ENCODE measurements at places on chromosomes 5 and 9.
A peak's percentile ranks its signal among the peaks of the same experiment; 100 is the strongest.

- no peak for DNase-seq
Measured at GRCh38 chr9:137477778-137478612, 18.9 kb upstream of the NSMF start.

DNA sequence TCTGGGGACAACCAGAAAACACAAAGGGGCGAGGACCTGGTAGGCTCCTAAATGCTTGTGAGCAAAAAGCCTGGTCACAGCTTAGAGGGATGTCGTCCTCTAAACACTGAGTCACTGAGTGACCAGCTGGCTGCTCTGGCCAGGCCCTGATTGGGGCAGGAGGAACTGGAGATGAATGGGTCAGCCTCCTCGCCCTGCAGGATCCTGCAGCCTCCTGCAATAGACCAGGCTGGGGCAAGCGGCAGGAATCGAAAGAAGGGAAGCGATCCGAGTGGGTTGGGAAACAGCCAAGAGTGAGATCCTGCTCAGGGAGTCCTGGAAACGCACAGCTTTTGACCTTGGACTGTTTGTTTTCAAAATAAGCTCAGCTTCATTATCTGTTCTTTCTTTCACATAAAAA, 34.1 kb upstream of the MSX2 start:
- no peak for DNase-seq

DNA sequence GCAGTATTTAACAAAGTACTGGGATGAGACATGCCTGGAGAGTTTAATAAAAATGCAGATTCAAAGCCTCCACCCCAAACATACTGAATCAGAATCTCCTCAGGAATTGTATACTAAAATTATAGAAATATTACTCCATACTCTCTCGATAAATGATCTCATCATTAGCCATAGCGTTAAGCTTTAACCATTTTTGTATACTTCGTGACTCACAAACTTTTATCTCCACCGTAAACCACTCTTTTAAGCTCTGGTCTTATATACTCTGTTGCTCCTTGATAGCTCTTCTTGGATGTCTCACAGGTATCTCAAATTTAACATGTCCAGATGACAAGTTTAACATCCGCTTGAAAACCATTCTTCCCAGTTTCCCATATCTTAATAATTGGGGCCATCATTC, 327.8 kb downstream of the ADGRV1 start:
- DNase-seq: no peak

DNA sequence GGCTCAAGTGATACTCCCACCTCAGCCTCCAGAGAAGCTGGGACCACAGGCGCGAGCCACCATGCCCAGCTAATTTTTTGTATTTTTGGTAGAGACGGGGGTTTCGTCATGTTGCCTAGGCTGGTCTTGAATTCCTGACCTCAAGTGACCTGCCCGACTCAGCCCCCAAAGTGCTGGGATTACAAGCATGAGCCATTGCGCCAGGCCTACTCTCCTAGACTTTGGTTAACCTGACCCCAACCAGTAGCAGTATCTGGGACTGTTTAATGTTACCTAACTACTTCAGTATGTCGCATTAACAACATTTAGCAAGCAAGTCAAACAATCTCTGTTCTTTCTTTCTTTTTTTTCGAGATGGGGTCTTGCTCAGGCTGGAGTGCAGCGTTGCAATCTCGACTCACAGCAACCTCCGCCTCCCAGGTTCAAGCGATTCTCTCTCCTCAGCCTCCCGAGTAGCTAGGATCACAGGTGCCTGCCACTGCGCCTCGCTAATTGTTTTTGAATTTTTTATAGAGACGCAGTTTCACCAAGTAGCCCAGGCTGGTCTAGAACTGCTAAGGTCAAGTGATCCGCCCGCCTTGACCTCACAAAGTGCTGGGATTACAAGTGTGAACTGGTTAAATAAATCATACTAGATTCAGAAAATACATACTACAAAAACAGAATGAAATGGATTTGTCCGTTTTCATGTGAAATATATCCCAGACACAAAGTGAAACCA, 2.0 kb downstream of the AK3 start:
- DNase-seq: no peak

DNA sequence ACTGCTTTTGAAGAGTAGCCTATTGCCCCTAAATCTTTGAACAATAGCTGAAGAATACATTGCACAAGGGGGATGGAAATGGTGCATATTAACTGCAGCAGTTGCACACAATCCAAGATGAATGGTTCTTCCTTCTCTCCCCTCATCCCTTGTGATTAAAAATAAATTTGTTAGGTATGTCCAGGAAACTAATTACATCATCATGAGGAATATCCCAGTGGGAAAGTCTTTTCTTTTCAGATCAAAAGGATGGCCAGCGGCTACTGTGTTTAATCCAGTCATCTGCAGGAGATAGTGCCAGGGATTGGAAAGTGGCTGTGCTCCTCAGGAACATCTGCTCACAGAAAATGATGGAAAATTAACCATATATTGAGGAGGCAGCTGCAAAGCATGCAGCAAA, 508.4 kb upstream of the SEMA6A start:
- no peak for DNase-seq

- DNase-seq: no peak
Measured at GRCh38 chr9:5843794-5844471, 11.0 kb upstream of the ERMP1 start.

- no peak for DNase-seq
Measured at GRCh38 chr5:37569466-37569865, 190.3 kb downstream of the WDR70 start.

DNA sequence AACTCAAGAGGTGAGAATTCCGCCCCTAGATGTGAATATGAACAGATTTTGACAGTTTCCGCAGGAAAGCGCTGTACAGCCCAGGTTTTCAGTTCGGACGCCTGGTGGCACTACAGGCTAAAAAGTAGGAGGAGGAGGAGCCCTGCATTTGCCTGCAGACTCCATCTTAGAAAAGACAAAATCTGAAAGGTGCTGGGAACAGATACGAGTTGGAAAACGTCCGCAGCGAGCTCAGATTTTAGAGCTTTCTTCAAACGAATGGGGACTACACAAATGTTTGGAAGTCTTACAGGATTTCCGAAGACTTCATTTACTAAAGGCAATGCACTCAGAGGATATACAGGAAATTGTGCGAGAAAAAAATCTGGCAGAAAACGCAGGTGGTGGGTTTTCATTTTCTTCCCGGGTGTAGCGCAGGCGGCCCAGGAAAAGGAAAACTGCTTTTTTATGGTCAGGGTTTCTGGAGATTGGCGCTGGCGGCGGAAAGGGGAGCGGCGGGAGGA, 9.9 kb upstream of the PCDHB2 start:
- no peak for DNase-seq

DNA sequence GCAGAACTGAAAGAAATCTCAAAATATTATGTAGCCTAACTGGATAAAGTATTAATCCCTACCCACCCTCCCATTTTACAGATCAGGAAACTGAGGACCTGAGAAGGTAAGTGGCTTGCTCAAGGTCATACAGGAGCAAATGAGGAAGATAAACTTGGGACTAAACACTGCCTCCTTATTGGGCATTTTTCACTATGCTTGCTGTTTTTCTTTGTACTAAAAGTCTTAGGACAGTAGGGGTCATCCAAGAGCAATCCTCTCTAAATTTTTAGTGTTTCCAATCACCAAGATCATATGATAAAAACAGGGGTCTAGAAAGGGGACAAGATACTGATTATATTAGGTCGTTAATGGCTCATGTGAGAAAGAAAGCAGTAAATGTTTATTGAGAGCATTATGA, 80.8 kb downstream of the RORB start:
- DNase-seq: peak; percentile 67

- no peak for DNase-seq
Measured at GRCh38 chr9:107161338-107161737, 121.7 kb upstream of the RAD23B start.

DNA sequence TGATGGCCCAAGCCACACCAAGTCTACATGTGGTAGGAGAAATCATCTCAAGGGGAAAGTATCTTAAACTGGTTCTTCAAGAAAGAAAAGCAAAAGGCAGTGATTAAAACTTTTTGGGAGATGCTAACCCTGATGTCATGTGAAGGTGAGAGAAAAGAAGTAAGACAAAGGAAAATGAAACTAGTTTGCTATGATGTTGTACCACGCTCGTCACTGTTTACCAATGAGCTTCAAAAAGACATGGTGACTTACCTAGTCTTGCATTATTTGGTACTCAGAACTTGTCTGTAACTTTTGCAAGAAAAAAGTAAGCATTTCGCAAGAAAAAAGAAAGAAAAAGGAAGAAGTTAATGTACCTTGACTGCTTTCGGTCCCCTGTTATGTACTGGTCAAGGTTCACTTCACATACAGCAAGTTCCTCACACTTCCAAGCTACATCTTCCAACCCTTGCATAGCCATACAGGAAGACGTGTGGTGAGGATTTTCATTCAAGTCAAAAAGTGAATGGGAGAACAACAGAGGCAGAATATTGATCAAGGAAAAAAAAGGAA, 739.3 kb downstream of the NR2F1-AS1 start:
- DNase-seq: no peak

GRCh38 chr9:129258124-129258822, 80.2 kb upstream of the IER5L start:
- DNase-seq: no peak

- no peak for DNase-seq
Measured at GRCh38 chr5:79255786-79256557, 20.0 kb downstream of the JMY start.

- peak; percentile 50 for DNase-seq
Measured at GRCh38 chr5:137498736-137499505, at the start of gene SPOCK1. TSS of gene SPOCK1 (minus strand) at chr5:137499326.

- no peak for DNase-seq
Measured at GRCh38 chr5:32990593-32991420, 279.7 kb downstream of the NPR3 start.

DNA sequence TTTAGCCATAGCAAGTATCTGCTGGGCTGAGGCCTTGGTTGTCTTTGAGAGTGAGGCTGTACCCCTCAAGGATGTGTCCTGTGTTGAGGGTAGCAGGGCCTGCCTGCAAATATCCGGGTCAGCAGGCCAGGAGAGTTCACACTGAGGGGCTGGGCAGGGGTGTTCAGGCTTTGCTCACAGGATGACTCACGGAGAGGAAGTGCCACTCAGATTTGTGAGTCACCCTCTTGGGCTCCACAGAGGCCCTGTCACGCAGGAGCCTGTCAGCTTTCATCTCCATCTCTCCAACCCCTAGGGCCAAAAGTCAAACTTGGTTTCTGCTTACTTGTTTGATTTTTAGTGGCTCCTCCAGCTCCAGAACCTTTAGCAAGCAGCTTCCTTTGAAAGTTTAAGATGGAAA, 211.5 kb downstream of the SEC61B start:
- peak; percentile 33 for DNase-seq

DNA sequence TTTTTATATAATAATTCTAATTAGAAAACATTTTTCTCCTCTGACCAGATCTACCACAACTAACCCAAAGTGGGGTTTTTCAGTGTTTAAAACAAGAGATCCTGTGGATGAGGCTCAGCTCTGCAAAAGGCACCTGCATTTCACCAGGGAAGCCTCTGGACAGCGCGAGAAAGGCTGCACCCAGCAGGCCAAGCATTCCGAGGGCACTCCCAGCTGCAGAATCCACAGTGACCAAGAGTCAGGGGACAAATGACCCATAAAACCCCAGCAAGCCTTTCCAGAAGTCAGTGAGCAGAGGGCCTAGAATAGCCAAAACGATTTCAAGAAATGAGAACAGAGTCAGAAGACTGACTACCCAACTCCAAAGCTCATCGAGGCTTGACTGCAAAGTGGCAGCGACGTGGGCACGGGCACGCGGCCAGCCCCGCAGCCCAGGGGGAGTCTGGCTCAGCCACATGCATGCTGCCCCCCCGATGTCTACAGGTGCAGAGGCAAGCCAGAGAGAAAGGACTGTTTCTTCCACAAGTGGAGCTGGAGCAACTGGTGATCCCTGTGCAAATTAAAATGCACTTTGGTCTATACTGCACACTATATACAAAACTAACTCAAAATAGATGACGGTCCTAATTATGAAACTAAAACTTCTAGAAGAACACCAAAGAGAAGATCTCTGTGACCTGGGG, 26.2 kb downstream of the TPPP start:
- no peak for DNase-seq

DNA sequence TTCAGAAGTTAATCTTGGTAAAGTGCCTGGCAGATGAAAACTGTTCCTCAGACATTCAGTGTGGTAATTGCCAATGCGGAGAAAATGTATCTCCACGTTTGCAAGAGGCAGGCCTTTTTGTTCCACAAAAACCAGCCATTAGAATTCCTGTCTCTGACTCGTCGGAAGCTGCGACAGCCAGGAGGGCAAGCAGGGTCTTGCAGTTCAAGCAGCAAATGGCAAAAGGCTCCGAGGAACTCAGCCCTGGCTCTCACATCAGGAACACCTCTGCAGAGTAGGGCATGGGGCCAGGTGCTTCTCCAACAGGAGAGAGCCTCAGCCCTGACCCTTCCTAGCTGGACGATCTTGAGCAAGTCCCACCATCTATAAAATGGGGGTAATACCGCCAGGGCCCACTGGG, 69.0 kb upstream of the CPLX2 start:
- no peak for DNase-seq

- no peak for DNase-seq
Measured at GRCh38 chr9:137280474-137281344, 3.2 kb downstream of the TOR4A start.

DNA sequence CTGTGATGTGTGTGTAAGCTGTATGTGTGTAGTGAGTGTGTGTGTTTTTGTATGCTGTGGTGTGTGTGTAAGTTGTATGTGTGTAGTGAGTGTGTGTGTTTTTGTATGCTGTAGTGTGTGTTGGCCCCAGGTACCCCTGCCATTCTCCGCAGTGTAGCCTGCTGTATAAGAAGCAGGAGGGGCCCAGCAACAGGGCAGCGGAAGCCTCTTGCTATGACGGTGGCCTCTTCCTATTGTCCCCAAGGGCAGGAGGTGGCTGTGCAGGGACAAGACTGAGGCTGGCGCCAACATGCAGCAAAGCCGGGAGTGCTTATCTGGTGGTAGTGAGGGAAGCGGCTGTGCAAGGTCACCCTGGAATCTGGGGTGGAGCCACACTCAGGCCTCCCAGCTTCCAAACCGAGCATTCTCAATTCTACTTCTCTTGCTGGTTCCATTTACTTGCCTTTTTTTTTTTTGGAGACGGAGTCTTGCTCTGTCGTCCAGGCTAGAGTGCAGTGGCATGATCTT, 5.1 kb downstream of the SPAAR start:
- DNase-seq: no peak

DNA sequence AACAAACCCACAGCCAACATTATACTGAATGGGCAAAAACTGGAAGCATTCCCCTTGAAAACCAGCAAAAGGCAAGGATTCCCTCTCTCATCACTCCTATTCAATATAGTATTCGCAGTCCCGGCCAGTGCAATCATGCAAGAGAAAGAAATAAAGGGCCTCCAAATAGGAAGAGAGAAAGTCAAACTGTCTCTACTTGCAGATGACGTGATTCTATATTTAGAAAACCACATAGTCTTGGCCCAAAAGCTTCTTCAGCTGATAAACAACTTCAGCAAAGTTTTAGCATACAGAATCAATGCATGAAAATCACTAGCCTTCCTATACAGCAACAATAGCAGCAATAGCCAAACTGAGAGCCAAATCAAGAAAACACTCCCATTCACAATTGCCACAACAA, 333.7 kb upstream of the EDIL3 start:
- DNase-seq: peak; percentile 8

- DNase-seq: no peak
Measured at GRCh38 chr9:137506274-137506673, 43.9 kb downstream of the PNPLA7 start.

- no peak for DNase-seq
Measured at GRCh38 chr5:9596171-9596780, 33.9 kb downstream of the TAS2R1 start.

- DNase-seq: no peak
Measured at GRCh38 chr5:984774-985173, 23.8 kb upstream of the NKD2 start.

Data from Kasumi-1 (cell line).